Cortex of kidney (tissue), 1 donor: ENCODE measurements at places on chromosomes 4 and X.

DNA sequence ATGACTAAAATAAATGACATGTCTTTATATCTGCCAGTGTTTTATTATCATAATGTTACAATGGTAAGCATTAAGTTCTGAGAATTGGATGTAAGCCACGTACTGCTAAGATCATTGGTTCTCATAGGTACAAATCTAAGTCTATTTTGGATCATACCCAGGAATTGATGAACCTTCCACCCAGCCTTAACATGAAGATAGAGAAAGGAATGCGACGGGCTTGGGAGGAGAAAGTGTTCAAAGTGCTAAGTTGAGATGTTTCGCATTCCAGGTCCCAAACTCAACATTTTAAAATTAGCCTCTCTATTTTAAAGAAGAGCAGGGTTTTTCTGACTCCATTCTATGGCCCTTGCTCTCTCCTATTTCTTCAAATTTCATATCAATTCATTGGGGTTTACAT is 54.9 kb upstream of the FRAS1 start:
- DNase-seq = no peak

- no peak for DNase-seq
Observed at GRCh38 chr4:42359711-42360110, 37.6 kb upstream of the SHISA3 start.

- DNase-seq = no peak
Observed at GRCh38 chrX:104118765-104119164, 6.4 kb downstream of the ZCCHC18 start.

GRCh38 chrX:136047969-136048368 is 62.7 kb downstream of the SLC9A6 start:
- no peak for DNase-seq

DNA sequence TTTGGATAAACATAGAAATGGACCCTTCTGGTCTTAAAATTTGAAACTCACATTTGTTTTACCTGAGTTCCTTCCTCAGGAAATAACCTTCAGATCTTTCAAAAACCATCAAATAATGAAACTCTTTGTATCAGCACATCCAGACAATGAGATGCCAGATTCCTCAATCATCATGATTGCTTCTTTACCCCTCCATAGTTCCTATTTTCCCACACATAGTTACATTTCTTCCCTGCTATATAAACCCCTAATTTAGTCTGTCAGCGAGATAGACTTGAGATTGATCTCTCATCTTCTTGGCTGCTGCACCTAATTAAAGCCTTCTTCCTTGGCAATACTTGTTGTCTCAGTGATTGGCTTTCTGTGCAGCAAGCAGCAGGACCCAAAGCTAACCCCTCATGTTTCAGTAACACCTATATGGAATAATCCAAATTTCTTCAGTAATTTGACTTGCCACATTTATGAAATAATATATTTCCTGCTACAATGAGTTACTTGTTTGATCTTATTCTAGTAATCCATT is 83.9 kb upstream of the BANK1 start:
- no peak for DNase-seq
